Stimulated activated CD4-positive, alpha-beta T cell treated with anti-CD3 and anti-CD28 coated beads, TNF-alpha, amount 100 ng/mL, for 4 hours (primary cell): ENCODE measurements at places on chromosomes 13 and 19.
A peak's percentile ranks its signal among the peaks of the same experiment; 100 is the strongest.

DNA sequence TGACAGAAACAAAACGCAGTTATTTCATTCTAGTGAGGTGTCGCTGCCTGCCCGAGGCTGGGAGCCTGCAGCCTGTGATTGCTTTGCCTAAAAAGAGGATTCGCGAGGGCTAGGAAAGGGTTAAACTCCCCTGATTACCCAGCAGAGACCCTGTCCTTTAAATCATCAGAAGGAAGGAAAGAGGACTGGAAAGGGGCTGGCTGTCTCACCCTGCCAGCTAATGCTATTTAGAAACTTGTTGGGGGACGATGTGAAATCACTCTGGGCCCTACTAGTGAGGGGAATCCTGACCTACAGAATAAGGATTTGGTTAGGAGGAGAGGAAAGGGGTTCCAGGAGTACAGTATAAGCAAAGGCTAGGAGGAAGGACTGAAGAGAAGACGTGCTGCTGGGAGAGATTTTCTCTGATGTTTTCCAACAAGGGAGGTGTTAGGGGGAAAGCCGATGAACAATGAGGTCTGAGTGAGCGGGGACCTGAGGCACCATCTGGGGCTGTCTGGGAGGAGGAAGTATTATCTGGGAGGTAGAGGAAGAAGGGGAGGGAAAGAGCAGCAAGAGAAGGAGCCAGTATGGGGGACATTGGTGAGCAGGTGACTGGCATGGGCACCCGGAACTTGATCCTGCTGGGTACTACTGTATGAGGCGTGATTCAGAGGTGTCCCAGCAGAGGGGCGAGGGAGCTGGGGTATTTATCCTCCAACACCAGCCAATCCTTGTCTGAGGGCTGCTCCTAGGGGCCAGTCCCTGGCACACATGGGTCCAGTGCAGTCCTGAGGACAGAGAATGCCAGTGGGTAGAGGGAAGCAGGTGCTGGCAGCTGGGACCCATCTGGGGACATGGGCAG is 55.7 kb upstream of the PTPRS start:
- no peak for DNase-seq

- DNase-seq, result no peak
Observed at GRCh38 chr13:53311561-53311960, 282.9 kb downstream of the OLFM4 start.

DNA sequence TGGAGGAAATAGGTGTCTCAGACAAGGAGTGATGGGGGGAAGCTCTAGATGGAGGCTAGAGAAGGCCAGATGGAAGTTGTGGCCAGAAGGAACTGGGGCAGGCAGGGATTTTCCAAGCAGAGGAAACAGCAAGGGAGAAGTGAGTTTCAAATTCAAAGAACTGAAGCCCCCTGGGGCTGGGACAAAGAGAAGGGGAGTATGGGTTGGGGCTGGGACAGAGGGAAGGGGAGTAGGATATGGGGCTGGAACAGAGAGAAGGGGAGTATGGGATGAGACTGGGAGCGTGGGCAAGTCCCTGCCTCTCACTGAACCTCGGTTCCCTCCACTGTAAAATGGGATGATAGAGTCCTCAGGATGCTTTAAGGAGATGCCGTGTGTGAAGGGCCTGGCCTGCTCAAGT is 1.9 kb upstream of the GTF2F1 start:
- DNase-seq, result no peak

DNA sequence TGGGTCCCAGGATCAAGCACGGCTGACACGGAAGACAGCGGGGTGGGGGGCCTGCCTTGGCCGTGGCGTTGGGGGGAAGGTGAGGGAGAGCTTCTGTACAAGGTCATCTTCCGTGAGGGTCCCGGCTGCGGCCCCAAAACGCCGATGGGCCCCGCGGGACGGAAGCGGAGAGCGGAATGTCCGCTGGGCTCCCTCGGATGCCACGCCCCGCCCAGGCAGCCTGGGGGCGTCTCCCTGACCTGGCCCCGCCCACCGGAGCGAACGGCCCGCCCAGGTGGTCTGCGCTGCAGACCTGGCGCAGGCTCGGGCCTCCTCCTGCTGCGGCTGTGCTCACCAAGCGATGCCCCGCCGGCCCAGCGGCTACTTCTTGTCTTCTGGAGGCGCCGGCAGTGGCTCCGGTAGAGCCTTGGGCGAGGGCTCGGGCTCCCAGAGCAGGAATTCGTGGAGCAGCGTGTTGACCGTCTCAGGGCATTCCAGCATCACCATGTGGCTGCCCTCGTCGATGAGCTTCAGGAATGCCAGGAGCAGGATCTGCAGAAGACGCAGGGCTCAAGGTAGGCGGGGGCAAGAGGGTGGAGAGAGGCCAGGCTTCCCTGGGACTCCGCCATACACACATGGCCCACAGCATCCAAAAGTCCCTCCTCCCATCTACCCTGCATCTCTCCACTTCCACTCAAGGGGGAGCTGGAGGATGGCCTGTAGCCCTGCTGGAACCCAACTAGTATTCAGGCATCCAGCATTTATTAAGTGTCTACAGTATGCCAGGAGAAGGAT is 10.7 kb downstream of the ABHD8 start:
- DNase-seq, result peak; percentile 59

GRCh38 chr13:45575830-45576180 is 39.7 kb downstream of the ERICH6B start:
- no peak for DNase-seq

GRCh38 chr13:50636007-50636704 is 207.3 kb downstream of the DLEU7 start:
- no peak for DNase-seq

GRCh38 chr13:44951184-44951583 is 38.1 kb downstream of the NUFIP1 start:
- no peak for DNase-seq

DNA sequence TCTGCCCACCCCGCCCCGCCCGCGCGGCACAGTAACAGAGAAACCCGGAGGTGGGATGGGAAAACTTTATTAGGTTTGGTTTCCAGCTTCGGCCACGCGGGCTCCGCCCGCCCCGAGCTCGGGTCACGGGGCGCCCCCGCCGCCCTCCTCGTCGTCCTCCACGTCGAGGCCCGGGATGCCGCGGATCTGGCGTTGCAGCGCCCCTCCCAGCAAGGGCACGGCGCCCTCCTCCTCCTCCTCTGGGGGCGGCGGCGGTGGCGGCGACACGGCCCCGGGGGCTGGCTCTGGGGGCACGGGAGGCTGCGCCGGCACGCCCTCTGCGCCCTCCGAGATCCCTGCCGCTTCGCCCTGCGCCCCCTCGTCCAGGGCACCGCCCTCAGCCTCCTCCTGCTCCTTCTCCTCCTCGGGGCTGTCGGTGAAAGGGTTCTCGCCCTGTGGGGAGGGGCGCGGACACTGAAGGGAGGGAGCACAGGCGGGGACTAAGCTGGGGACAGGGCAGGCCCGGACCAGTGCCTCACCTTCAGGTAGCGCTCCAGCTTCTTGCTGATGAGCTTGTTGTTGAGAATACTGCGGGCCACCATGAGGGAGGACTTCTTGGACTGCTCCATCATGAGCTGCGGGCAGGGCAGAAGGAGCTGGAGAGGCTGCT is 536 bp upstream of the AKAP8 start:
- no peak for DNase-seq

GRCh38 chr13:39107561-39107960 is 69.3 kb downstream of the NHLRC3 start:
- no peak for DNase-seq

DNA sequence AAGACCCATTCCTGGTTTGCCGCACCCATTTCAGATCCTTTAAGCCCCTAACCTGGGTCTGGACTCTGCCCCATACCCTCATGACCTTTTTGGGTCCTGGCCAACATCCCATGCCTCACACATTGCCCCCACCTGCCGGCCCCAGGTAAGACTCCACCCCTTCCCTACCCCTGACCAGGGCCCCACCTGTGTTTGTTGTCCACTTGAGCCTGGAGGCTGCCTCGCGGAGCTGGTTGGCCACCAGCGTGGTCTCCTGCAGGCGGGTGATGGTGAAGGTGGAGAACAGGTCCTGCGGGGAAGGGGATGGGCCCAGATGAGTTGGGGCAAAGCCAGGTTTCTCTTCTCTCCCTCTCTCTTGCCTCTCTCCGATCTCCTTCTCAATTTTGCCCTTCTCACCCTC is 19.5 kb downstream of the MAN2B1 start:
- no peak for DNase-seq

DNA sequence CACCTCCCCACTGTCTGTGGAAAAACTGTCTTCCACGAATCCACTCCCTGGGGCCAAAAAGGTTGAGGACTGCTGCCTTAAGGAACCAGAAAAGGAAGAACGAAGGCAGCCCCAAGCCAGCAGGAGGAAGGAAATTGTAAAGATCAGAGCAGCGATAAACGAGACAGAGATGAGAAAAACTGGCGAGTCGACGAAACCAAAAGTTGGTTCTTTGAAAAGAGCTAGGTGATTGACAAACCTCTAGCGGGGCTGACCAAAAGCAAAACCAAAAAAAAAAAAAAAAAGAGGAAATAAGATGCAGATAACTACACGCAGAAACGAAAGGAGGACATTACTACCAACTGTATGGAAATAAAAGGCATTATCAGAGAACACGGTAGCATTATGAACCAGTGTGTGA is 76.9 kb downstream of the GADD45B start:
- DNase-seq, result peak; percentile 13

DNA sequence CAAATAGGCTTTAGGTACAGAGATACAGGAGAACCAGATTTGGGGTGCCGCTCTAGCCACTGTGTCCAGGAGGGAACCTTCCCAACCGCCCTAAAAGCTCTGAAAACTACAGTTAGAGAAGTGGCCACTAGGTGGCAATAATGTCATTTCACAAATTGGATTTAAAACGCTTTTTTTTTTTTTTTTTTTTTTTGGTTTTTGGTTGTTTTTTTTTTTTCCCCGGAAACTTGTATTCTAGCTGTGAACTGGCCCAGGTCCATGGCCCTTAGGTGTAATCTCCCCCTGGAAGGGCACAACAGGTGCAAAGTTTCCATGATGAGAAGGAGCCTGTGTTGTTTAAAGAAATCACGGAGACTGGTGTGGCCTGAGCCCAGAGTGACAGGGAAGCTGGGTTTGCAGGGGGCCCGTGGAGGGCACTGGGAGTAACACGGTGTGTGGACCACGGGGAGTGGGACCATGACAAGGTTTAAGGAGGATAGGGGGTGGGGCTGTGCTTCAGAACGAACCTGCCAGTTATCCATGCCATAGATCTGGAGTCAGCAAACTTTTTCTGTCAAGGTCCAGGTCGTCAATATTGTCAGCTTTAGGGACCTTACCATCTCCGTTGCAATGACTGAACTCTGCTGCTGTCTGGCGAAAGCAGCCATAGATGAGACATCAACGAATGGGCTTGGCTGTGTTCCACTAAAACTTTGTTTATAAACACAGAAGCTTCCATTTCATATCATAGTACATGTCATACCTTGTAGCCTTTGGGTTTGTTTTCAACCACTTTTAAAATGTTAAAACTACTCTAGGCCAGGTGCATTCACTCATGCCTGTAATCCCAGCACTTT is 10.1 kb downstream of the OR1I1 start:
- DNase-seq, result peak; percentile 10

DNA sequence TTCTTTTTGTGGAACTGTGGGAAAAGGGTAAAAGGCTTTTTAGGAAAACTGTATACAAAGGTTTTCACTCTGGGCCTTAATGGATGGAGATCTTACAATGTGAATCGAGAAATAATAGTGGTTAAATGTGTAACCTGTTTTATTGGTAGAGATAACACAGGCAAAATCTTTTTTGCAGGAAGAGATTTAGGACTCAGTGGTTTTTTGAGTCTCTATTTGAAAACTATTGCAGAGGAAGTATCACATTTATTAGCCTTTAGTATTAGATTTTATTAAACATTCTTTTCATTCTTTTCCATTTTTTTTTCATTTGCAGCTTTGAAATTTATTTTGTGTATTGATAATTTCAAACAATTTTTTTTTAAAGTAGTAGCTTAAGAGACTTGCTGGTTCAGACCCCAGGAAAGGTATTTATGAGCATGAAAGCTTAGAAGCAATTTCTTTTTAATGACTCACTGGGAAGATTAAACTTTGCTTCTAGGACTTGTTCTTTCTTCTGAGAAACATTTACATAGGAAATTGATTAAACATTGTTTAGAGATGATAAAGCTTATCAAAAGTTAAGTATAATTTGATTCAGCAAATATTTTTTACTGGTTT is 10.5 kb downstream of the KLF5 start:
- no peak for DNase-seq

DNA sequence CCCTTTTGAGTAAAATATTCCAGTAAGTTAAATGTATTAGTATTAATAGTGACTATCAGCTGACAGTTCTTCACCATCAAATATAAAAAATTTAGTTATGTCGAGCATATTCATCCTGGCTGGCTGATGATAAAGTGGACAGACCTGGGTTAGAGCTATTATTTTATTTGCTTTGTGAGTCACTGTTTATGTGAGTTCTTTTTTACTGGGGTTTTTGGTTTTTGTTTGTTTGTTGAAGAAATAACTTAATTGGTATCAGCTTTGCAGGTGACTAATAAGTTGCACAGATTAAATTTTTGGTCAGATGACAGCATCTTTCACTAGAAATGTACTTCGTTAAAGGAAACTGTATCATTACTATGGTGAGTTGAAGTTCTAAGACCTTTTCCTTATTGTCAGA is 224.7 kb downstream of the GGACT start:
- no peak for DNase-seq

DNA sequence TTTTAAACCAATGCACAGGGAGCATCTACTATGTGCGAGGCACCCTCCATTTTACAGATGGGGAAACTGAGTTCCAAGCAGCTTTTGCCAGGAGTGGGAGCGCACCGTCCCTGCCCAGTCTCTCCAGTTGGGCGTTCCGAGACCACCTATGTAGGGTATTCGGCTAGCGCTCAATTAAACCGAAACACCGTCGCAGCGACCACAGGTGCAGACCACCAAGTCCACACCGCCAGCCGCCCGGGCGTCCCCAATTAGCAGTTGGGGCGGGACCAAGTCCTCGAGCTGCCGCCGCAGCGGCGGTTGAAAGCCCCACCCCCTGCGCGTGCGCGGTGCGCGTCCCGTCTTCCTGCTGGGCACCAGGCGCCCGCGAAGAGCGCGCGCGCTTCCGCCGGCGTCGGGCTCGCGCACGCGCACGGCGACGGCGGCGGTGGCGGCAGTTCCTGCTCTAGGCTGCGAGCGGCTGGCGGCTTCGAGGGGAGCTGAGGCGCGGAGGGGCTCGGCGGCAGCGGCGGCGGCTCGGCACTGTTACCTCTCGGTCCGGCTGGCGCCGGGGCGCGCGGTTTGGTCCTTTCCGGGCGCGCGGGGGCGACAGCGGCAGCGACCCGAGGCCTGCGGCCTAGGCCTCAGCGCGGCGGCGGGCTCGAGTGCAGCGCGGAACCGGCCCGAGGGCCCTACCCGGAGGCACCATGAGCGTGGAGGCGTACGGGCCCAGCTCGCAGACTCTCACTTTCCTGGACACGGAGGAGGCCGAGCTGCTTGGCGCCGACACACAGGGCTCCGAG is at the start of gene UPF1:
TSS of gene UPF1 (plus strand) at position 436 of the 782 bp plus-strand sequence. CDS start at position 687, 251 bp downstream.
- DNase-seq, result peak; percentile 95

GRCh38 chr19:30309905-30310601 is 62.1 kb upstream of the ZNF536 start:
- DNase-seq, result no peak

GRCh38 chr19:34403784-34404108 is 453 bp upstream of the PDCD2L start:
- no peak for DNase-seq

DNA sequence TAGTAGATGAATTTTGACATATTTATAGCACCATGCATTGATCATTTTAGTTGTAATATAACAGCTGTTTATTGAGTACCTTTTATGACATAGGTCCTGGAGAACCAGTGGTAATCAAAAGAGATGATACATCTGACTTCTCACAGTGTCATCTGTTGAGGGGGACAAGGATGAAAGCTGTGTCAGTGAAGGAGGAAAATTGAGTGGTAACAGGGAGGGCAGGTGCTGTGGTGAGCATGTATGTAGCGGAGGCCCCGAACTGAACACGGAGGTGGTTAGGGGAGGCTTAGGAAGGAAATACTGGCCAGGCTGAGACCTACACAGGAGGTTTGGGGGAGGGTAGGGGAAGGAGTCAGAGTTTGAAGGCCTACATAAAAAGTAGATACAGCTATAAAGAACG is 199.7 kb downstream of the GGACT start:
- no peak for DNase-seq
